ENCODE measurements at places on chromosomes 3 and 15.

DNA sequence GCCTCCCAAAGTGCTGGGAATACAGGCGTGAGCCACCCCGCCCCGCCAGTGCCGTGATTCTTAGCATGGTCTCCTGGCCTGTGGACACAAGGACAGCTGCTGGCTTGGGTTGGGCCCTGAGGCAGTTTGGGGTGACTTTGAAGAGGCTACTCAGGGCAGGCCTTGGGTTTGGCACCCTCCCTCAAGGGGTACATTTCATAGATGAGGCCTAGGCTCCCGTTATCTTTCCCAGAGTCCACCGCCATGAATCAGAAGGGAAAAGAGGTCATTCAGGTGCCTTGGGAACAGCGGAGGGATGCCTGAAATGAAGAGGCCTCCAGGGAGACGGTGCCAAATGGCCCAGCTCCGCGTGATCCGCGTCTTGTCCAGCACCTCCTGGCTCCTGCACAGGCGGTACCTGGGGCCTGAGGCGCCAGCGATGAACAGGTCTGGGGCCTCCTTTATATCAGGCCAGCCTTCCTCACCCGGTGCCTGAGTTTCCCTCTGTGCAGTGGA lies 9.3 kb downstream of the GNAI2 start:
- no peak for DNase-seq

GRCh38 chr15:98981851-98982722 lies 25.5 kb downstream of the PGPEP1L start:
- no peak for DNase-seq

DNA sequence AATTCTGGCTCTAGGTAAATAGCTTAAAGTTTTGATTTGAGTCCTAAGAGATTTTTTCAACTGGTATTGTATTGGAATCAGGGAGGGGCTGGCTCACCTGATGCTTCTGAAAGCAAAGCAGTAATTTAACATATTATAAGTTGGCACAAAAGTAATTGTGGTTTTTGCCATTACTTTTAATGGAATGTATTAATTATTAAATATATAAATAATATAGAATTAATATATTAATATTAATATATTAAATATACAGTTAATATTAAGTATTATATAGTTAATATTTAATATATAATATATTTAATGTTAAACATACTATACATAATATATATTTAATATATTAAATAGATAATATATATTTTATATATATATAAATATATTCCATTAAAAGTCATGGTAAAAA lies 10.4 kb downstream of the RSRC1 start:
- no peak for DNase-seq

GRCh38 chr3:39760325-39760724 lies 49.1 kb upstream of the MYRIP start:
- DNase-seq = no peak

- DNase-seq = no peak
Observed at GRCh38 chr3:116474032-116474780, 28.9 kb upstream of the LSAMP start.

DNA sequence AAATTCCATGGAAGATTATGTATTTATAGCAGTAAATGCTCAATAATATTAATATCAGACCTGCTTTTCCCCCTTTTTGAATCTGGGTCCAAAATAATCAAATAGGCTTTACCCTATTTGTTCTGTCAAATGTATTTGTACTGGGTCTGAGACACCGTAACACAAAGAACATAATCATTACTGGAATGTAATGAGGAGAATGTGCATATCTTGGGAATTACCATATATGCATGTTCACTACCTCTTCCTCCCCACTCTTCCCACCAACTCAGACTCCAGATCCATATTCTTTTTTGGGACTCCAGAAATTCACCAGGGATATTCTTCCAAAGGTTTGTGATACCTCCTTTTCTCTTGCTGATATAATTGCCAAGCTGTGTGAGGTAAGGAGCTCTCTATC lies 237.1 kb downstream of the KCNMB2 start:
- no peak for DNase-seq

DNA sequence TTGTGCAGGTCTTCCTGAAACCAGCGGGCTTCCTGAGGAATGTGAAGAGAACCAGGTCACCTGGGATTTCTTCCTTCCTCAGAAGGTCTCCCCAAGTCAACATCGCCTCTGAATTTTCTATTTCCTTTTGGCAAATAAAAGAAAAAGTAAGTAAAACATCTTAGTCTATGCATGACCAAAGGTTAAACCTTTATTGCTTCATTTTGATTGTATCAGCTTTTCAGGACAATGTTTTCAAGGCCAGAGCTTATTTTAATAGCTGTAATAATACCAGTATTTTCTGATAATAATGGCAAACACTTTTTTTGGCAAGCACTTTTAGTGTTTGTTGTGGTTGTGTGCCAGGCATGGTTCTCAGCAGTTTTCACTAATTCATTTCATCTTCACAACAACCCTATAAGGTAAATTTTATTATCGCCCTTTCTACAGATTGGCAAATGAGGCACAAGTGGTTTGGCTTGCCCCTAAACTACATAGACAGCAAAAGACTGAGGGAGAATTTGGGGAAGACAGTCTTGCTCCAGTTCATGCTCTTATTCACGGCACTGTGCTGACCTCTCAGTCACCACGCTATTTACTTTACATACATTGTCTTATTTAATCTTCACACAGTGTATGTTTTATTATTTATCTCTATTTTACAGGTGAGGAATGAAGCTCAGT lies 110.4 kb downstream of the RPL22L1 start:
- no peak for DNase-seq

DNA sequence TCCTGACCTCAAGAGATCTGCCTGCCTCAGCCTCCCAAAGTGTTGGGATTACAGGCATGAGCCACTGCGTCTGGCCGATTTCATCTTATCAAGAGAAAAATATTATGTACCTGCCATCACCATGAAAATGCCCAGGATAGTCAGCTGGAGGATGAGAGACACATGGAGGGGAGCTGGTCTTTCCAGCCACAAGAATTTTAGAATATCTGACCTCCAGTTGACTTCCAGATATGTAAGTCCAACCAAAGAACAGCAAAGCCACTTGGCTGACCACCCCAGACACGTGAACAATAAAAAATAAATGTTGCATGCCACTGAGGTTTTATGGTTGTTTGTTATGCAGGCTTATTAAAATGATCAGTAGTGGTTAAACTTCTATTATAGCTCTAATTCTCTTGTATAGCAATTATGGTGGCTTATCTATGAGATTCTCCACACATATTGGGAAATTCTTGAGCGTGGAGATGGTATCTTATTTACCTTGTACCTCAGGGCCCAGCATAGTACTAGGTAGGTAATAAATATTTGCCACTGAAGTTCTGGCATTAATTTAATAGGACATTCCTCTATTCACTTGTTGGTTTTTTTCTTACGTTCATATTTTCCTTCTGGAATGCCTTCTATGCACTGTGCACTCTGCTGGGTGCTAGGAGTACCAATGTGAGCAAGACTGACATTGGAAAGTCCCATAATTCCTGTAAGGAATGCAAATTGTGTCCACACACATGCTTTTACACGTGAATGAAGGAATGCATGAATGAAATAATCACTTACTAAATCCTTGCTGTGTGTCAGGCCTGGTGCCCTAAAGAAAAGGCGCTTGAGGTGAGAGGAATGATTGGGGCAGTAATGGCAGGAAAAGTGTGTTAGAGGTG lies 77.6 kb downstream of the EDEM1 start:
- DNase-seq = no peak

DNA sequence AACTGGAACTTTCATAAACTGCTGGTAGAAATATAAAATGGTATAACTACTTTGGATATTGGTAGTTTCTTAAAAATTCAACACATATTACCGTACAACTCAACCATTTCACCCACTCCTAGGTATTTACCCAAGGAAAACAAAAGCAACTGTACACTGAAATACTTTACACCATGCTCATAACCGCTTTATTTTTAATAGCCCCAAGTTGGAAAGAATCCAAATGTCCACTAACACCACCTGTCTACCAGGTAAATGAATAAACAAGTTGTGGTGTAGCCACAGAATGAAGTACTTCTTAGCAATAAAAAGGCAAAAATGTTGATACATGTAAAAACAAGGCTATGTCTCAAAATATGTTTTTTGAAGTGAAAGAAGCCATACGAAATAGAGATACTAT lies 215.9 kb upstream of the PEX5L start:
- peak; percentile 18 for DNase-seq

GRCh38 chr3:30400926-30401325 lies 205.5 kb upstream of the TGFBR2 start:
- no peak for DNase-seq

DNA sequence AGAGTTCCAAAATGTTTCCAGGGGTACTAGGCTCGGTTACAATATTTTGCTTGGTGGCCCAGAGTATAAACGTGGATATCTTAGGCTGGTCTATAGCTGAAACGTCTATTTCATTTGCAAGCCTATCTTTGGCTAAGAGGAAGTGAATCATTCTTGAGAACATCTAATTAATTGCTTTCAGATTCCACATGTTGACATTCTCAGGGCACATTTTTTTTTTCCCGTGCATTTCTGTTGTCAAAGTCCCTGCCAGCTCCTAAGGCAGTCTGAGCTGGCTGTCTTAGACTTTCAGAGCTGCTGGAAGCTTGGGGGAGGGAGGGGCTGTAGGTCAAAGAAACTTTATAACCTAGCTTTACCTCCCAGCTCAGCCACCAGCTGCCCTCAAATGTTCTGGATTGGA lies 23.2 kb upstream of the LAMP3 start:
- no peak for DNase-seq

DNA sequence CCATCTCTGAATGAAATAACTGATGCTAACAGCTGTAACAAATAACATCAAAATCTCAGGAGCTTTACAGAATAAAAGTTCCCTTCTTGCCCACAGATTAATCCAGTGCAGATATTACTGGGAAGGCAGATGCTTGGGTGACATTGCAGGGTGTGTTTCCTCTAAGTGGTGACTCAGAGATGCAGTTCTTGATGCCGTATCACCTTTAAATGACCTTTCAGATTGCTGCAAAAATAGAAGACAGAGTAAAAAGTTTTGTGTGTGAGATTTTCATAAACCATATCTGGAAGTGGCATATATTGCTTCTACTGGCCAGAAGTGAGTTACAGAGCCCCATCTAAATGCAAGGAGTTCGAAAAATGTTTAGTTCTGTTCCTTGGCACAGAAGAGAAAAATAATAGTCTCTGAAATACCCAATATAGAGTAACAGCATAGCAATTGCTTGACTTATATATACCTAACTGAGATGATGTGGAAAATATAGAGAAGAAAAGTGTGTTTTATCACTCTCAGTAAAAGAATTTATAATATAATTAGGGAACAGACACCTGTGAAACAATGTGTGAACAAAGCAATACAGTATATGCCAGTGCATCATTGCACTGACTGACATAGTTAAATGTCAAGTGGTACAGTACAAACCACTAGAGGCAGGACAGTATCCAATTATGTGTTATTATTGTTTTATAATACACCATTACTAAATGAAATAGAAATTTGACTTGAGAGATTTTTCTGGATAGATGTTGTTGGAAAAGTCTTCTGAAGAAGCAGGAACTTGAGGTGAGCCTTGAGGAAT lies 430.7 kb upstream of the CBLB start:
- no peak for DNase-seq

DNA sequence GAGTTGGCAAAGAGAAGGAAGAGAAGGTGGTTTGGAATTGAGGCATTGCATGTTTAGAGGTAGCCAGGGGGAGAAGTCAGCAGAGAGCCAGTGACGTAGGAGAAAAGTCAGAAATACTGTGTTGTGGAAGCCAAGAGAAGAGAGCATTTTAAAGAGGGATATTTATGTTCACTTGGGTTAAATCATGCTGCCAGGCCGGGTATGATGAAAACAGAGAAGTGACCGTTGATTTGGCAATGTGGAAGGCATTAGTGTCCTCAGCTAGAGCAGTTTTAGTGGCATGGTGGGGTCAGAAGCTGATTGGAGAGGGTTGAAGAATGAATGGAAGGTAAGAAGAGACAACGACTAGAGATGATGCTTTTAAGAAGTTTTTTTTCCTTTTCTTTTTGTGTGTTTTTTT lies 24.5 kb downstream of the RASA2 start:
- no peak for DNase-seq
